Activated naive CD4-positive, alpha-beta T cell treated with anti-CD3 and anti-CD28 coated beads for 36 hours (primary cell): ENCODE measurements at places on chromosomes 7 and 10.
A peak's percentile ranks its signal among the peaks of the same experiment; 100 is the strongest.

GRCh38 chr10:17001961-17002749, 127.5 kb downstream of the CUBN start:
- DNase-seq = peak; percentile 44

GRCh38 chr10:73591935-73592699, 975 bp upstream of the USP54 start:
- DNase-seq = peak; percentile 59

DNA sequence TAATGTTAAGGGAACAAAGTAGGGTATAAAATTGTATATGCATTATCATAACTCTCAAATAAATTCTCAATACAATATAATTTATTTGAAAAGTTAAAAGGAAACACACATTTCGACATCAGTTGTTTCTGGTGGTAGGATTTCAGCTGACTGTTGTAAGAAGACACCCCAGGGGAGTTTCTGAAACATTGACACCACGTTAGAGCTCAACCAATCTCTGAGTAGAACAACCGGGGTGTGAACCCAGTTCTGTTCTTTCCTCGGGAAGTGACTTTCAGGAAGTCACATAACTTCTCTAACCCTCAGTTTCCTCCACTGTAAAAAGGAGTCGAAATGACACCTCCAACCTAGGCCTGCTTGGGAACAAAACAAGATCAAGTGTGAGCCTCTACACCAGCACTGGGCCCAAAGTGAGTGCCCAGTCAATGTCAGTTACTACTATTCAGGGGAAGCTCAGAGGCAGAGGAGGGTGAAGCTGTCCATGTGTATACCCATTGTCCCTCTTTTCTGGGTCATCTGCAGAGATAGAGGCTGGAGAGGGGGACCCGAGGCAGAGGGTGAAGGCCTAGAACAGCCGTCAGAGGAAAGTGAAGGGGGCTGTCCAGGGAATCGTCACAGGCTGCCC, 67.1 kb downstream of the AOAH start:
- DNase-seq = no peak

GRCh38 chr10:73785721-73786511, 510 bp downstream of the ZSWIM8 start:
- peak; percentile 50 for DNase-seq

GRCh38 chr7:158150234-158150633, 437.4 kb downstream of the PTPRN2 start:
- DNase-seq = no peak

- peak; percentile 10 for DNase-seq
These were observed 6.7 kb downstream of the SKAP2 start for GRCh38 chr7:26857506-26858240.

DNA sequence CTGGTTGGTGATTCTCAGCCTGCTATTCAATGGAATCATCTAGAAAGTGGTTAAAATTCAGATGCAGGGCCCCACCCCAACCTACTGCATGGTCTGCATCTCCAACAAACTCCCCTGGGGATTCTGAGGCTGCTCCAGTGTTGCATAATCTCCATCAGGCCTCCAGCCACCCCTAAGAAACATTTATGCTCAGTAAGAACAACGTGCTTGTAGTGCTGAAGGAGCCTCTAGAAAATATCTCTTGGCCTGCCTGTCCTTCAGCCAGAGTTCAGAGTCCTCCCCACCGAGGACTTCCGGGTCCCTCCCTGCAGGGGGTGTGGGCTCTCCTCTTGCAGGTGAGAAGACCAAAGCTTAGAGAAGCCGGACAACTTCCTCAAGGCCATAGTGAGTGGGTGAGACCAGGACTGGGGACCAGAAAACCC, 159.8 kb downstream of the SH3PXD2A start:
- no peak for DNase-seq

- no peak for DNase-seq
These were observed 281.1 kb upstream of the LRRN3 start for GRCh38 chr7:110809832-110810231.

GRCh38 chr10:121221991-121222390, 370.8 kb downstream of the WDR11 start:
- no peak for DNase-seq

DNA sequence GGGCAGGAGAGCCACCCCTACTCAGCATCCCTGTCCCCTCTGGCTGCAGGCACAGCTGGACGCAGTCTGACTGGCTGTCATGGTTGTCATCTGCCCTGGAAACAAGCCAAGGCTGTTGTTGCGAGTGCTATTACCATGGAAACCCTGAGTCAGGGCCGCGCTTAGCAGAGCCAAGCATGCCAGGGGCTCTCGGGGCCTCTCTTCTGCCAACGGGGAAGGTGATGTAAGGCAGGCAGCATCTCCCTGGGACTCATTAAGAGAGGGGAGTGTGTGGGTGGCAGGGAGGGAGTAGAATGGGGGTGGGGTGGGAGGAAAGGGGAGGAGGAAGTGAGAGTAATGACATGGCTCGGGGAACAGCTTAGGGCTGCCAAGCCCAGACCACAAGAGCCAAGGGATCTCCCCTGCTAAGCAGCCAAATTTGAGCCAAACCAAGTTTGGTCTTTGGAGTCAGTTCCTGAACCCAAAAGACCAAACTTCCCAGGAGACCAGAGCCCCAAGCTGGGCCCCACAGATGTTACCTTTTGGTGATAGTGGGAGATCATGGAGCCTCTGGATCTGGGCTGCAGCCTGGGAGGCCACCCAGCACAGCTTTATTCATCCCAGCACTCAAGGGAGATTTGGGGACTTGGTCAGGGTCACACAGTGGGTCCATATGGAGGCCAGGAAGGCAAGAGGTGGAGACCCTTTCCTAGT, 67.6 kb downstream of the TMEM130 start:
- peak; percentile 54 for DNase-seq

DNA sequence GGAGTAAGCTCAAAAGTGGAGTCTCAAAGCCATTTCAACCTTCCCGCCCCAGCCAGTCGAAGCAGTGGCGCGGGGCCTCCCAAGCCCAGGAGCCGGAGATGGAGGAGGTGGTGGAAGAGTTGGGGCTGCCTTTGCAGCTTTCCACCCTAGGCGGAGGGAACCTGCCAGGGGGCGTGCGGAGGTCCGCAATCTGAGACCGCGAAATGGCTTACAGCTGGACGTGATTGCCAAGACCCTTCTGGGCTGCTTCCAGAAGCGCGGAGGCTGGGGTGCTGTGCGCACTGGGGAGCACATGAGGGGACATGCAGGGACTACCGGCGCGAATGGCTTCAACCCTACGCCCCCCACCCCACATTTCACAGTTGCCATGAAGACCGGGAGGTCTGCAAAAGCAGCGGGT, 86.2 kb downstream of the PRR15 start:
- DNase-seq = no peak

GRCh38 chr10:33498391-33498891, 164.0 kb upstream of the NRP1 start:
- DNase-seq = no peak

- no peak for DNase-seq
These were observed 303.6 kb upstream of the PITRM1 start for GRCh38 chr10:3476186-3476585.

GRCh38 chr7:122056977-122057376, 87.1 kb downstream of the AASS start:
- no peak for DNase-seq

DNA sequence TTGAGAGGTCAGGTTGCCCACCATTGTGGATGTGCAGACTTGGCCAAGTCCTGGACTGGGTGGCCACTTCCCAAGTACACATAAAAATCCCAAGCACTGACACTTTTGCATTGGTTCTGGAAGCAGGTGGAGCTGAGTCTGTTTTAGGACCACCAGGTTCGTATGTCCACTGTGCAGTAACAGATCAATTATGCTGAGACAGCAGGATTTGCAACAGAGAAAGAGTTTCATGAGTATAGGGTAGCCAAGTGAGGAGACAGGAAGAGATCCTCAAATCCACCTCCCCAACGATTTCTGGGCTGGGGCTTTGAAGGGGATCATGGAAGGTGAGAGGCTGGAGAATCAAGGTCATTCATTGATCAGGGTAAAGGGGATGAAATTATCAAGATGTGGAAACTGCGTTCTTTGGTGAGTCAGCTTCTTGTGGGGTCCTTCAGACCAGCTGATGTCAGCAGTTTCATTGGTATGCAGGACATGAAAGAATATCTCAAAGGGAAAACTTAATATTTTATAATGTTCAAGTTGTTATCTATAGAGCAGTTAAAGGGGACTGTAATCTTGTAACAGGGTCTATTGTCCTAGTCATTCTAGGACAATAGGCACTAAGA, 277.7 kb downstream of the GALNT17 start:
- DNase-seq = no peak

DNA sequence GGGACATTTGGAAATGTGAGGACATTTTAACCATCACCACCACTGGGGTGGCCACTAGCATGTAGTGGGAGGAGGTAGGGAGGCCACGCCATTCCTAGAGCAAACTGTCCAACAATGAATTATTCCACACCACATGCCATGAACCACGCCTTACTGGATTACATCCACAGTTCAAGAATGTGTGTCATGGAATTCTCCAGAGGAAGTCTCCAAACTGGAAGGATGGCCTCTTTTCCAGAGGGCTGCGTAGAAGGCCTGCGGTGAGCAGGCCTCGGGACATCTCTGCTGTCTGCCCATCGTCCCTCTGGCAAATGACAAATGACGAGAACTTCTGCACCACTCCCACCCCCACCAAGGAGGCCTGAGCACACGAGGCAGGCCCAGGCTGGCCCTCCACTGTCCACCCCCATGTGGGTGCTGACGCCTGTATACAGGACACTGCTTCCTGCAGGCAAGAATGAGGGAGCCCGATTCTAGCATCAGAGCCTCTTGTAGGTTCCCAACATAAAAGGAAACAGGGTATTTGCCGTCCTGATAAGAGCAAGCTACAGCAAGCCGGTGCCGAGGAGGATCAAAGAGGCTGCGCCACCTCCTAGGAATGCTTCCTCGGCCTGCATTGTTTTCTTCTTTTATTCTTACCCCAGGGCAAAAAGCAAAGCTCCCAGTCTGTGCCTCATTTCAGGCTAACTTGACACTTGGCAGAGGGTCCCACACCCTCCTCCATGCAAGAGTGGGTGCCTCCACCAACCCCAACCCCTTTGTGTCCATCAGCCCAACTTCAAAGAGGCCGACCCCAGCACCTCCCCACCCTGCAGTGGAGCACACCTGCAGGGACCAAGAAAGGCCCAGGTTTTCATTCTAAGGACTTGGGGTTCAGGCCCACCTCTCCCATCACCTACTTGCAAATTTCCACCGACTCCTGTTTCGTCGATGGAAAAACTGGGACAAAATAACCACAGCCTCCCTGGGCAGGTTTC, 23.9 kb downstream of the TNS3 start:
- DNase-seq = no peak

DNA sequence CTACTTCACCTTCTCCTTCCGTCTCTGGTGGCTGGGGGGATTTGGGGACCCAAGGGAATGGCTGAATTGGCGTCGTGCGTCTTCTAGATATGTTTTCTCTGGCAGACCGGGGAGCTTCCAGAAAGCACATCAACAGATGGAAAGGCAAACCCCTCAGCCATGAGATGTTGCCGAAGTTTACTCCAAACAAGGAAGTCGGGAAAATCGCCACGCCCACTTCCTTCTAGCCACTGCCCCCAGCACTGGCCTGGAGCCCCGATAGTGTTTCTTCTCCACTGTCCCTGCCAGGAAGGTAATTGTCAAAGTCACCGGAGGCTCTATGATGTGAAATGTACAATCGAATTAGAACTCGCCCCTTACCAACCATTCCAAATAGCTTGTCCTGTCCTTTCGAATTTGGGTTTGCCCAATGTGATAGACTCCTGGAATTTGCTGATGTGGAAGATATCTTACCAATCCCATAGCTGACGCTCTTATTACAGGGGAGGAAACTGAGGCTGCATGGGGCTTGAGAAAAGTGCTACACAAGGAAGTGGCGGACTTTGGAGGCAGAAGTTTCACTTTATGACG, 191.0 kb downstream of the LSM5 start:
- DNase-seq = no peak
